ENCODE measurements at places on chromosomes 1 and 21.

DNA sequence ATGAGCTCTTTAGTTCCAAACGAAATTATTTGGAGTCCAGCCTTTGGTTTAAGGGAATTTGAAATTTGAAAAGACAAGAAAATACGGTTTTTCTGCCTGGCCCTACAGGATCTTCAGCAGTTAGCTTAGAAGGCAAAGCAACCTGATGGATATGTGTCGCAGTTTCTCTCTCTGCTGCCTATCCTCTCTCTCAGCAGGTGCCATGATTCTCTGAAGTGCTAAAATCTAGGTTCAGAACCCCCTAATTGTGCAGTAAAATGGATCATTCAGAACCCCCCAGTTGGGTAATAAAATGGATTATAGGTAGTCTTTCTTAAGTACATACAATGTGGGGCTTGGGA, 446 bp upstream of the DEPDC1 start:
- no peak for DNase-seq

GRCh38 chr1:192792628-192793027, 16.2 kb upstream of the RGS2 start:
- no peak for DNase-seq

DNA sequence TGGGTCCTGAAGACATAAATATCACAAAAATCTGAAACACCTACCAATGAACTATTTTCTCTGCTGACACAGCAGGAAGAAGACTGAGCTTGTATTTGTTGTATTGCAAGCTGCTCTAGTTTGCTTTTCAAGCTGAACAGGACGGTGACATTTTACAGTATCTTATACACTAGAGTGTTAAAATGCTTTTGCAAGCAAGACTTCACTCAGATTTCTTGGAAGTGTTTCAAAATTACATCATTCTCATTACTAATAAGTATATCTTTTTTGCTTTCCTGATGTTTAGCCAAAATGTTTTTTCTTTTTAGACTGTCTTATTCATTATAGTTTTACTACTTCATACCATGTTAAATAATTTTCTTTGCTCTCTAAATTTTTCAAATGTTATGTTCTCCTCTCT, 427.1 kb upstream of the CXADR start:
- DNase-seq, result no peak

DNA sequence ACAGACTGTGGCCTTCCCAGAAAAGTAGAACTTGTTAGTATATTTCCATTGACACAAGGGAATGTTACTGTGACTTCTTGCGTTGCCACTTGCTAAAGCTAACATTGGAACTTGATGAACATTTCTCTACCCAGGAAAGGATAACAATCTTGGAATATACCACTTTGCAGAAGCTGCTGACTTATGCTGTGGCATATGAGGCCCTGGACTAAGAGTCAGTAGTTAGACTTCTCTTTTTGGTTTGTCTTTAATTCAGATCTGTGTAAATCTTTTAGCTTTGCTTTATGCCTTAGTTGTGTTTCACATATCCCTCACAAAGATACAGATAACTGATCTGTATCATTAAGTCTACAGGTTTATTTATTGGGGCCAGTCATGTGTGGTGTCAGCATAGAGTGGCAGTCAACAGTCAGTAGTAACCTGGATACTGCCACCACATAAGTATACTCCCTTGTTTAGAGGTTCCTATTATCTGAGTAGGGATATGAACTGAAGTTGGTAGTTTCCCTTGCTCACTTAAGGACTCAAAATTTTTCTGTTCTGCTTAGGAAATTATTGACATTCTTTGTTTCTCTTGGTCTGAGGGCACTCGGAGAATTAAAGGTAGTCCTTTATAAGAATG, 14.7 kb downstream of the RNF2 start:
- no peak for DNase-seq

DNA sequence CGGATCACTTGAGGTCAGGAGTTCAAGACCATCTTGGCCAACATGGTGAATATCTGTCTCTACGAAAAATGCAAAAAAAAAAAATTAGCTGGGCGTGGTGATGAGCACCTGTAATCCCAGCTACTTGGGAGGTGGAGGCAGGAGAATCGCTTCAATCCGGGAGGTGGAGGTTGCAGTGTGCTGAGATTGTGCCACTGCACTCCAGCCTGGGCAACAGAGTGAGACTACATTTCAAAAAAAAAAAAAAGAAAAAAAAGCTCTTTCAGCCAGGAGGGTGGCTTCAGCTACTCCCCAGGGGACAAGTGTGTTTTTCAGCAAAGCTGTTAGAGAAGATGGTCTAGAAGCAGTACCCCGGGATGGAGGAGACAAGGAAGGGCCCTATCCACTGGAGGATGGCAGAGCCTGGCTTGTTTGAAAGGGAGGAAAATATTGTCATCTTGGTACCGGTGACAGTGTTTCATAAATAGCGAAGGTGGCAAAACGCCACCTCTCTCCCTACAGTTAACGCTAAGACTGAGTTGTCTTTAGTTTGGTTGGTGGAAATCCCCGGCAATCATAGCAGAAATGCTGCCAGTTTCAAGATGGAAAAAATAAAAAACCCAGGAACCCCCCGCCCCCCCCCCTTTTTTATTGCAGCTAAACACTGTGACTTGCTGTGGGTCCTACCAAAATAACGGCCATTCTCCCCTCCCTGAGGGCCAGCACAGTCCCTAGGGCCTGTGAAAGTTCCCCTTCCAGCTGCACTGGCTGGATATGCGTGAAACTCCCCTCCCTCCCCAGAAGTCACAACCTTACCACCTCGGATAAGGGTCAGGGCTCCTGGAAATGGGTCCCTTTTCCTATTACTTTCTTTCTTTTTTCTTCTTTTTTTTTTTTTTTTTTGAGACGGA, 3.5 kb downstream of the PIK3CD start:
- DNase-seq, result no peak

Data from kidney (tissue), 22 donors.